ENCODE measurements at places on chromosomes 1 and 21.
A peak's percentile ranks its signal among the peaks of the same experiment; 100 is the strongest.

- DNase-seq: no peak
Observed at GRCh38 chr1:186155594-186155993, 219.5 kb downstream of the TPR start.

GRCh38 chr1:153598309-153599172, 14.4 kb downstream of the S100A16 start:
- DNase-seq: no peak

DNA sequence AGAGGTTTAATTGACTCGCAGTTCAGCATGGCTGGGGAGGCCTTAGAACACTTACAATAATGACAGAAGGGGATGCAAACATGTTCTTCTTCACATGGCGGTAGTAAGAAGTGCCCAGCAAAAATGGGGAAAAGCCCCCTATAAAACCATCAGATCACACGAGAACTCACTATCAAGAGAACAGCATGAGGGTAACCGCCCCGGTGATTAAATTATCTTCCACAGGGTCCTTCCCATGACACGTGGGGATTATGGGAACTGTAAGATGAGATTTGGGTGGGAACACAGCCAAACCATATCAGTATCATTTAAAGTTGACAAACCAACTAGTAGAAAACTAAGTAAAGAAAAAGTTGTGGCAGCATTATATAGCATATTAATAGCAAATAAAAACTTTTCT, 71.3 kb upstream of the DNAJC6 start:
- DNase-seq: no peak

GRCh38 chr1:54488065-54488750, 59.8 kb upstream of the ACOT11 start:
- DNase-seq: peak; percentile 58

GRCh38 chr1:147669469-147670318, 630 bp downstream of the ACP6 start:
- DNase-seq: no peak

Data from effector CD8-positive, alpha-beta T cell (primary cell).